ENCODE measurements at places on chromosomes 11 and 22.

DNA sequence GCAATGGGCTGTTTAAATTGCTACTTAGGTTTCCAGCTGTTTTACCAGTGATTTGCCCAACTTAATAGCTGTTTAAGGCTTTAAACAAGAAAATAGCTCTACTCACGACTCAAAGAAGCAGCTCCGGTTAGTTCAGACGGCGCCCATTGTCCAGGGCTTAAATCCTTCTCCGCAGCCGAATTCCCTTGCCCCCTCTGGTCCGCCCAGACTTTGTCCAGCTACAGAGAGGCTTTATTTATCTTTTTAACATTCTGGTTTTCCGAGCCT is 20.9 kb upstream of the SCUBE1 start:
- DNase-seq = no peak

GRCh38 chr11:62575837-62576236 is 2.1 kb upstream of the EEF1G start:
- DNase-seq = no peak

DNA sequence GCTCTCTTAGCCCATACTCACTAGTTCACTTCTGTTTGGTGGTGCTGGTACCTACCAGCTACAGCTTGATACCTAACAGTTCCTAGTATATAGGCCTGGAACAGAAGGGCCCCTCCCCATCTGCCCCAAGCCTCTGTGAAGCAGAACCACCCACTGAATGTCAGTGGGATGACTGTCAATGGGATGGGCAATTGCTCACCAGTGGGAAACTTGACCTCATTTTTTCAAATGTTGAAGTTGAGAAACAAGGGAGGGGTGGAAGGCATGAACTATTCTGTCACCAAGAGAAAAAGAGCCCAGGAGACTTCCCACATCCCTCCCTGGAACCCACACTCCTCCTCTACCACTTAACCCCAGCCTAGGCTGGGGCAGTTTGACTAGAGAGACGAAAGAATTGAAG is at the start of gene NLRP10:
Gene NLRP10, minus strand, starts transcription at position 62 of the 400 bp plus-strand sequence. CDS start 1,952 bp downstream, outside the sequence.
- no peak for DNase-seq

GRCh38 chr11:76806131-76806530 is 23.0 kb downstream of the TSKU start:
- DNase-seq = no peak

DNA sequence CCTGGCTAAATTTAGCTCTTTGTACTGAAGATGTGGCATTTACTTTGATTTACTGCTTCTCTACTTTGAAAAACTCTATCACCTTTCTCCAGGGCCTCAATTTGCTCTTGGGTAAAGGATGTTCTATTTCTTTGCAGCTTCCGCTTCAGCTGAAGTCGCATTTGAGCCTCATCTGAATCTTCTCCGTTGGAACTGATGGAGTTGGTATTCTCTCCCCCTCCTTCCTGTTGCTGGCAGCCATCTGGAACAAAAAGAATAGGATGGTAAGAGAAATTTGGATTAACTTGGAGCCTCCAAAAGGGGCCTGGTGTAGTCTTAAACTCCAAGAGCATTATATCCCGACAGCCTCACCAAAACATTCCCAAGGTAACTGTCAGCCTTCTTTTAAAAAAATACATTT is 16.6 kb downstream of the PAX6 start:
- no peak for DNase-seq

- DNase-seq = no peak
Measured at GRCh38 chr11:45737056-45737455, 67.9 kb upstream of the SLC35C1 start.

- no peak for DNase-seq
Measured at GRCh38 chr11:4830346-4830745, 9.2 kb downstream of the OR51F2 start.

GRCh38 chr11:75582895-75583717 is 21.1 kb downstream of the SERPINH1 start:
- DNase-seq = peak; percentile 57

DNA sequence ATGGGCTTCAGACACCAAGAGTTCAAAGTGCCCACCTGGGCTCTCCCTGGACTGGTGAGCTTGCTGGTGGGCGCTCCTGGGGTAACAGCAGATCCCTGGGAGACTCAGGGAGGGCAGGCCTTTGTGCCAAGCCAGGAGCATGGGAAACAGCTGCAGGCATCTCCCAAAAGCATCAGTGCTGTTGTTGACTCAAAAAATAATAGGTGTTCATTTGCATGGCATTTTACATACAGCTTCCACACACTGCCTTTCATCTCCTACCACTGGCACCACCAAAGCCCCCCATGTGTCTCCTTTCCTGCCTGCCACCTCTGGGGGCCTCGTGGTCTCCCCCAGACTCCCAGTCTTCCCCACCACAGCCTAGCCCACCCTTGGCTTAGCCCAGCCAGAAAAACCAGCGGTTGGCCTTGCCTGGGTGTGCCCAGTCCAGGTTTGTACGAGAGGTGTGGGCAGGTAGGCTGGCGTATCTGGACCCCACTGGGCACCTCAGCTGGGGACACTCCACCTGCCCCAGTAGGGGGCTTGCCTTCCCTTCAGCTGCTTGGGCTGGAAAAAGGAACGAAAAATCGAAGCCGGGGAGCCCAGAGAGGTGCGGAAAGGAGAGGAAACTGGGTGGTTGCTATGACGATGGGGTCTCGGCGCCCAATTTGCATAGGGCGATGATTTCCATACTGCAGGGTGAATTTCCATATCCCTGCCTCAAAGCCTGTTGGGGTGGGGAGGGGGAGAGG is 15.0 kb downstream of the POU2F3 start:
- DNase-seq = no peak

- DNase-seq = no peak
Measured at GRCh38 chr11:13216711-13217075, 60.9 kb upstream of the BMAL1 start.

DNA sequence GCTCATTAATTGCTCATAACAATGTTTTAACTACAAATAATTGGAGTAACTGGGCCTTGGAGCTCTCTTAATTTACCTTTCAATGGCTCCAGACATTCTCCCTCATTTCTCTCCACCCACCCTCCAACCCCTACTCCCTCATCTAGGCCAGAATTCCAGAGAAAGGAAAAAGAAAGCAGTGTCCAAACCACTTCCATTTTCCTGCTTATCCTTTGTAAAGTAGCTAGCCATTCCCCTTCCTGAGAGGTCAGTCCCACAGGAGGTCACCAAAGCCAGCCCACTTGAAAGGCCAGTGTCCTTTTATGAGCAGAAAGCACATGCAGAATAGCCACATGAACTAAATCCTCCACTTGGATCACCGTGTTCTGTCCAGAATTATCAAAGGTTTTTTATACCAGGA is 404.8 kb upstream of the FAT3 start:
- no peak for DNase-seq

DNA sequence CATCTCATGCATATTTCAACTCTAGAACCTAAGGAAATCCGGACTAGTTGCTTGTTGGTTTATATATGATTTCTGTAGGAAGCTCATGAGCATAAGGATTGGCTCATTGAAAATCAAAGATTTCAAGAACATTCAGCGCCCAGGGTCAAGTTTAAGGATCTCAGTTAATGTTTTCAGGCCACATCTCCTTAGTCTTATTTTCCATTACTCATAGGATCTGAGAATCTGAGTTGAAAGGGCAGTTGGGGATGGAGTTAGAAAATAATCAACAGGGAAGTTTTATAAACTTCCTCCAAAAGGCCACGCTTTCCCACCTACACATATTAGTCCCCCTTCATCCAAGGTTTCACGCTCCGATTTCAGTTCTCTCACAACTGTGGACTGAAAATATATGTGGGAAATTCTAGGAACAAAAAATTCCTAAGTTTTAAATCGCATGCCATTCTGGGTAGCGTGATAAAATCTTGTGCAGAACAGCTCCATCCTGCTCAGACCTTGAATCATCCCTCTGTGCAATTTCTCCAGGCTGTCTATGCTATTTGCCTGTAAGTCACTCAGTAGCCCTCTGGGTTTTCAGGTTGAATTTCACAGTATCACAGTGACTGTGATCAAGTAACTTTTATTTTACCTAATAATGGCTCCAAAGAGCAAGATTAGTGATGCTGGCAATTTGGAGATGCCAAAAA is 160.2 kb downstream of the KIRREL3 start:
- no peak for DNase-seq

DNA sequence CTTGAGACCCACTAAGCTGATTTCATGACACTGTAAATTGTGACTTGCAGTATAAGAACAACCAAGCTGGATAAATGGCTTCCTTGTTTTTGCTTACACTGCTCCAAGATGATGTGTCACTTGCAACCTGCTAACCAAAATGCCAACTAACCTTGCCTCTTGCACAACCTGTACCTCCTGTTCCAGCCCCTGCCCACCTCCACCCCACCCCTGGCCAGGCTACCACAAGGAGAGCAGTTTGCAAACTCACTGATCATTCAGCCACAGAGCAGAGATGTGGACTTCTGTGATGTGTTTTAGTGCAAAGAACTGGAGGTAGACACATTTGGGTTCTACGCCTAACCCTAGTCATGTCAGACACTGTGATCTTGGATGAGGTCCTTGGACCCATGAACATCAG is 4.3 kb upstream of the APOL6 start:
- DNase-seq = no peak
